ENCODE measurements at places on chromosomes 1 and 21.

DNA sequence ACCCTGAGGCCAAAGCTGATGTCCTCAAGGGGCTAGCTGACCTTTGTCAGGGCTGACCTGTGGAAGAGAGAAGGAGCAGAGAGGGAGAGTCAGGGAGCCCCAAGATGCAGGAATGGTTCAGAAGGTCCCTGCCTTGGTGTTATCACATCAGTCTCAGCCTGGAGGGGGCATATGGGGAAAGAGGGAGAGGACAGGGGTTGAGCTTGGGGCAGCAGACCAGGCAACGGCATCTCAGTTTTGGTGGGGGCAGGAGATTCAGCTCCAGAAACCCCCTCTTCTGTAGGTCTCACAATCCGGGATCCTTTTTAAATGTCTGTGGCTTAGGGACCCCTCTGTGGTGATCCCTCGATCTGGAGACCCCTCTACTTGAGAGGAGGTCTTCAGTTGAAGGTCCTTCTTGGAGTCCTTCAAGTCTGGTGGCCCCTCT is 815 bp downstream of the S100A13 start:
- DNase-seq: no peak

- DNase-seq: no peak
Measured at GRCh38 chr21:45357436-45358260, 47.3 kb upstream of the COL18A1 start.

- DNase-seq: no peak
Measured at GRCh38 chr1:221845650-221846371, 103.9 kb upstream of the DUSP10 start.

DNA sequence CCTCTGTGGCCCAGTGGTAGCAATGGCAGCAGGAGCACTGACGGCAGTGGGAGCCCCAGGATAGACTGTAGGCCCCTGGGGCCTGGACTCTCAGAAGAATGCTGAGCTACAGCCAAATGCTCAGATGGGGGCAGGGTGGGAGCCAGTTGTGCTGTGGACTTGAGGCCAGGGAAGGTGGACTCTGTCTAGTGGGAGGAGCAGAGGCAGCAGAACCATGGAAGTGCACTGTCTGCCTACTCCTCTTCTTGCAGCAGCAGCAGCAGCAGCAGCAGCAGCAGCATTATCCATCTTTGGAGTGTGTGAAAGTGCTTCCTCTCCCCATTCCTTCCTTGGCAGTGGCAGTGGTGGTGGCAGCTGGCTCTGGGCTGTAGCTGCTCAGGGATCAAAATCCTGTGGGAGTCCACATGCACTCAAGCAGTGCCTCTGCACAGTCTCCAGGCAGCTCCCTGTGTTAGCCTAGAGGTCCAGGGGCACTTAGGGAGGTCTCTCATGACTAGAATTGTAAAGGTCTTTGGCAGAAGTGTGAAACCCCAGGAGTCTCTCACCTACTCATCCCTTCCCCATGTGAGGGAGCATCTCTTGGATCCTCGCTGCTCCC is 917.9 kb upstream of the B3GALT2 start:
- DNase-seq: no peak

DNA sequence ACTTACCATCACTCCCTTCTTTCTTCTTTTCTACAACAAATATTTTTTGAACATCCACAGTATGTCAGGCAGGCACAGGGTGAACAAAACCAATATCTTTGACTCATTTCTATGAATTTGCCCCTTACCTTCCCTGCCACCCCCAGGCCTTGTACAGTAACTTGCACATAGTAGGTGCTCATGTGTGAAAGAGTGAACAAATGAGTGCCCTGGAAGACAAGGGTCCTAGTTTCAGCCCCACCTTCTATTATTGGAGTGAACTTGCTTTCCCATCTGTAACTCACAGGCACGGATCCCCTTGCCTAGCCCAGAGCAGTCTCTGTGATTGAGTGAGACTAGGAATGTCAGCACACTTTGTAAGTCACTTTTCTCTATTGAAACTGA is 12.8 kb downstream of the ZDHHC18 start:
- DNase-seq: no peak

- DNase-seq: no peak
Measured at GRCh38 chr1:167697667-167698141, 24.1 kb upstream of the MPZL1 start.

- DNase-seq: no peak
Measured at GRCh38 chr21:31720330-31720729, 11.6 kb downstream of the SCAF4 start.

DNA sequence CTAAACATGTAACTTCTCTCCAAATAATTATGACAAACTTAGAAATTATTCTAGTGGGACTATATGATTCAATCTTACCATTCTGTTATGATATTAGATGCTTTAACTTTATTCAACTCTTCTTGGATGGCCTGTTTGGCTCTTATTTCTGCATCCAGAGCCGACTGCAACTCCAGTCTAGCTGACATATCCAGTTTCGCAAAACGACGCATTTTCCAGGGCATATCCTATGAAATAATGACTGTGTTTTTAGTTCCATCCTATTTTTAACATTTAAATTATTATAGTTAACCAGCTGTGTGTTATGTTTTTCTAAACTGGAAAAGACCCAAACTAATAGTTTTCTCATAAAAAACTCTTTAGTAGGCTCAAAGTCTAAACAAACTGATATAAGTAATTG is 133.7 kb downstream of the COQ8A start:
- no peak for DNase-seq

- no peak for DNase-seq
Measured at GRCh38 chr1:116340506-116341231, 32.4 kb upstream of the ATP1A1 start.

DNA sequence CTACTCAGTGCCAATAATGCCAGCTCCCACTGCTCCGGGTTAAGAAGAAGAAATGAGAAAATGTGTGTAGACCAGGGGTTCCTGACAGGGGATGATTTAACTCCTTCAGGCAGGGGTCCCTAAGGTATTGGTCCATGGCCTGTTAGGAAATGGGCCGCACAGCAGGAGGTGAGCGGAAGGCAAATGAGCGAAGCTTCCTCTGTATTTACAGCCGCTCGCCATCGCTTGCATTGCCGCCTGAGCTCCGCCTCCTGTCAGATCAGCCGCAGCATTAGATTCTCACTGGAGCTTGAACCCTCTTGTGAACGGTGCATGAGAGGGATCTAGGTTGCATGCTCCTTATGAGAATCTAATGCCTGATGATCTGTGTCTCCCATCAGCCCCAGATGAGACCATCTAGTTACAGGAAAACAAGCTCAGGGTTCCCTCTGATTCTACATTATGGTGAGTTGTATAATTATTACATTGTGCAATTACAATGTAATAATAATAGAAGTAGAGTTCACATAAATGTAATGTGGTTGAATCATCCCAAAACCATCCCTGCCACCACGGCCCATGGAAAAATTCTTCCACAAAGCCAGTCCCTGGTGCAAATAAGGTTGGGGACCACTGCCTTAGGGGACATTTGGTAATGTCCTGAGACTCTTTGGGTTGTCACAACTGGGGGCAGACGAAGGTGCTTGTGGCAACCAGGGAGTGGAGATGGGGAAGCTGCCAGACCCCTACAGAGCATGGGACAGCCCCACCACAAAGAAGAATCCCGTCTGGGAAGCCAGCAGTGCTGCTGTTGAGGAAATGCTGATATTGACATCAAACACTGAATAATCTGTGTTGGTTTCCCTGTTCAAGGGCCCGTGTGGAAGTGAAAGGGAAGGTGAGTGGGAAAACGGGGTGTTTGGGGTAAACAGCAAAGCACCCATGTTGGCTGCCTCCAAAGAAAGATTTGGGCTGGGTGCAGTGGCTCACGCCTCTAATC is 60.8 kb downstream of the DHRS3 start:
- no peak for DNase-seq

- no peak for DNase-seq
Measured at GRCh38 chr1:67317803-67318202, 10.1 kb downstream of the IL12RB2 start.

- no peak for DNase-seq
Measured at GRCh38 chr1:3028531-3029282, 7.4 kb downstream of the ACTRT2 start.

DNA sequence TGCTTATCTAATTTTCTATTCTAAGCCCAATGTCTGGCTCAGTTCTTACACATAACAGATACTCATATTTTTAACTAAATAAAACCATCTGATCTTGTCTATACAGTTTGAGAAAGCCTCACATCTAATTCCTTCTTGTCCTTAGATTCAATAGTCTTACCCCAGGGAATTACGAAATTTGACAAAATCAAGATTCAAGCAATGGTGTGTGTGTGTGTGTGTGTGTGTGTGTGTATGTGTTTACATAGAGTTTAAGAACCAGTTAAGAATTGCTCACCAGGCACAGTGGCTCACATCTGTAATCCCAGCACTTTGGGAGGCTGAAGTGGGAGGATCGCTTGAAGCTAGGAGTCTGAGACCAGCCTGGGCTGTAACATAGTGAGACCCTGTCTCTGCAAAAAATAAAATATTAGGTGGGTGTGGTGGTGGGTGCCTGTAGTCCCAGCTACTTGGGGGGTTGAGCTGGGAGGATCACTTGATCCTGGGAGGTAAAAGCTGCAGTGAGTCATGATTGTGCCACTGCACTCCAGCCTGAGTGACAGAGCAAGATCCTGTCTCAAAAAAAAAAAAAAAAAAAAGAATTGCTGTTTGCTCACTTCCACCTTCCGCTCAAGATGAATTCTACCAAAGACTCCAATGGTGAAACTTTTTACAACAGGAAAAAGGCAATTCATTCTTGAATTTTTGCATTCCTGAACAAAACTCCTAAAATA is 6.2 kb downstream of the WDR64 start:
- DNase-seq: no peak

GRCh38 chr1:228695015-228695955 is 40.0 kb upstream of the RHOU start:
- no peak for DNase-seq

GRCh38 chr1:52556641-52557360 is 3.9 kb upstream of the TUT4 start:
- no peak for DNase-seq

- no peak for DNase-seq
Measured at GRCh38 chr1:233097546-233097945, 147.1 kb downstream of the NTPCR start.

- no peak for DNase-seq
Measured at GRCh38 chr1:27122652-27123051, 32.3 kb downstream of the SLC9A1 start.

DNA sequence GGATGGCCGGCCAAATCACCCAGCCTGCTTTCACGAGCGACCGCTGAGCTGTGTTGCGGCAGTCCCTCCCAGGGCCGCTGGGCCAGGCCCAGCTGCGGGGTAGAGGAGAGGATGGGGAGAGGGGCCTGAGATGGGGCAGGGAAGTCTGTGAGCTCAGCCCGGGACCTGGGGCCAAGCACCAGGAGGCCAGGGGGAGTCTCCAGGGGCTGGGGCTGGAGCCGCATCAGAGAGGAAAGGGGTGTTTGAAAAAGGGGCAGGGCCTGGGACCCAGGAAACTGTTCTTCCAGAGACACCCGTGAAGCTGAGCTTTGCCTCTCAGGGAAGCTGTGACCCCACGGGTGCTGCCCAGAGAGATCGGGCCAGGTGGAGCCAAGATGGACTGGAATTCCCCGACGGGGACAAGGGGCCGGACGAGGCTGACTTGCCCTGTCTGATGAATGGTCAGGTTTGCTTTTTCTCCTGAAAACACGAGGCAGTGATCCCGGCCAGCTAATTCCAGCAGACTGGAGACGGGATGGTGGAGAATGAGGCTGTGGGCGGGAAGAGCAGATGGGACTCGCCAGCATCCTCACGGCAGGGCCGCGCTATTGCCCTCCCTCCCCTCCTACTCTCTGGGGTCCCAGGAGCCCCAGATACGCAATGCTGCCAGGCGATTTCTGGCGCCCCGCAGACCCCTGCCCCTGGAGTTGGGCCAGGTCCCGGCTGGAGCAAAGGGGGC is 40.3 kb upstream of the COL18A1 start:
- no peak for DNase-seq

DNA sequence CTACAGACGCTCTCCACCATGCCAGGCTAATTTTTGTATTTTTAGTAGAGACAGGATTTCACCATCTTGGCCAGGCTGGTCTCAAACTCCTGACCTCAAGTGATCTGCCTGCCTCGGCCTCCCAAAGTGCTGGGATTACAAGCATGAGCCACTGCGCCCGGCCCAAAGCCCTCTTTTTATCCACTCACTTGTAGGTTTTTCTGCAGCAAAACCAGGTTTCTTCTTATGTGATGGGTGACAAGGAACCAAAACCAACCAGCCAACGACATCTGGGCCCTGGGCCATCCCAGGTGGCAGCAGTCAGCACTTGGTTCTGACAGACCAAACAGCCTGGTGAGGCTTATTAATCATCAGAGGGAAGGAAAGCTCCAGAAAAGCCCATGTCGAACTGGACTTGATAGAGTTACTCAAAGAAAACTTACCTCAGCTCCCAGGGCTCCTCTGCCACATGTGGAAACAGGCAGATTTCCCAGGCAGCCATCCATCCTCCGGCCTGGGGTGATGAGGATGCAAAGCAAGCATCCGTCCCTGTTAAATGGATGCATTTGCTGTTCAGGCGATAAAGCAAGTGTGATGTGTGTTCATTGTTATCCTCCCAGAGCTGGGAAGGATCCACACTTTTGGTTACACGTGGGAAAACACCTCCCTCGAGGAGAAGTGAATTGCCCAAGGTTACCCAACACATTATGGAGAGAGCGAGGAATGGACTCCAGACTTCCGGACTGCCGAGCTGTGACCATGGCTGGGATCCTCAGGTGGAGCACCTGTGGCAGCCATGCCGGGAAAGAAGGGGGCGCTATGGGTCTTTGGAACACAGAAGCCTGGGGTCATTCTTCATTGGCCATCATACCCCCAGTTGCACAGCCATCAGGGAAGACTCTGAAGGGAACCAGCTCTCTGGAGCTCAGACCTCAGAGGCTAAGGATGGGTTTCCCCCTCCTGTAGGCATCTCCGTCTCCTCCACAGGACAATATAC is 118.8 kb downstream of the HUNK start:
- no peak for DNase-seq

GRCh38 chr1:59415286-59415850 is 118.5 kb downstream of the FGGY start:
- no peak for DNase-seq

GRCh38 chr1:155196893-155197638 is 10.6 kb downstream of the THBS3 start:
- DNase-seq: no peak

GRCh38 chr1:236734141-236734765 is 48.0 kb downstream of the ACTN2 start:
- DNase-seq: no peak

Measured in activated naive CD4-positive, alpha-beta T cell (primary cell).